WERI-Rb-1 (cell line): ENCODE measurements at places on chromosomes 3 and 15.

- DNase-seq: no peak
Observed at GRCh38 chr3:157077565-157077991, 82.4 kb downstream of the CCNL1 start.

GRCh38 chr3:142925140-142925539 is 36.3 kb upstream of the PCOLCE2 start:
- no peak for DNase-seq

DNA sequence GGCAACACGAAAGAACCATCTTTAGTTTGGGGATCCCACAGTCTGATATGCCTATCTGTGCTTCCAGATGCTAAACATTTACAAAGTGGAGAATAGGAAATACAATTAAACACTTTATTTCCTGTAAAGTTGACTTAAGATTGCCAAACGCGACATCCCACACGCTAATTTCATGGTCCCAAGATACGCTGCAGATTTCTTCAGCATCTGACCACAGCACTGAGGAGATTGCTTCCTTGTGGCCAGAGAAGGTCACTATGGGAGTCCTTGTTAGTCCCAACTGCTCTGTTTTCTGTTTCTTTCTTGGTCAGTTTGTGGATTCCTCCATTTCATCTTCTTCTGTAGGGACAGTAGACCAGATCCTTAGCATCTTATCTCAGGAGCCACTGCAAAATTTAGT is 43.3 kb downstream of the ASB7 start:
- DNase-seq: no peak

DNA sequence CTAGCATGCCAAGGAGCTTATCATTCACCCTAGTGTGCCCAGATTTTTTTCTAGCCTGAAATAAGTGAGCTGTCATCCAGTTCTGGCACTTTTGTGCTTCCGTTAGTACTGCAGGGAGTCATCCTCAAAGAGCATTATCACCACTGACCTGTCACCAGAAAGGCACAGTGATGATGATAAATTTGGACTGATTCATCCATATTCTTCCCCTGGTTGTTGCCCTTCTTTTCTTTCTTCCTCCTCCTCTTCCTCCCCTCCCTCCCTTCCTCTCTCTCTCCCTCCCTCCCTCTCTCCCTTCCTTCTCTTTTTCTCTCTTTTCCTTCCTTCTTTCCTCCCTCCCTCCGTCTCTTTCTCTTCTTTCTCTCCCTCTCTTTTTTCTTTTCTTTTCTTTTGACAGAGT is 21.3 kb downstream of the SLC35G2 start:
- DNase-seq: no peak

- no peak for DNase-seq
Observed at GRCh38 chr15:48596841-48597240, 48.7 kb downstream of the FBN1 start.

DNA sequence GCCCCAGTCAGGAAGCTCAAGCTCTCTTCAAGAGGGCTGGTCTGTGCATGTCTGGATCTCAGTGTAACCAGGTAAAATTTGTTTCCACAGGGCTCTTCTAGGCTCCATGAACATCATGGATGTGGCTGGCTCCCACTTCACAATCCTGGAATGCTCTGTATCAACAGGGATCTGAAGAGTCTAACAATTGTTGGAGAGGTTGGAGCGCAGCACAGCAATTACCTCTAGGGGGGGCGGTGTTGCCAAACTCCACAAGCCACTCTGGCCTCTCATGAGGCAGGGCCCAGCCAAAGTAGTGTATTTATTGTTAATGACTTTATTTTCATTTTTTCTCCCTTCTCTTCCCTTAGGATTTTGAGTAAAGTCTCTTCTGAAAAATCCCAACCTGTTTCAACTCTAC is 6.1 kb upstream of the EIF2B5 start:
- peak; percentile 57 for DNase-seq

DNA sequence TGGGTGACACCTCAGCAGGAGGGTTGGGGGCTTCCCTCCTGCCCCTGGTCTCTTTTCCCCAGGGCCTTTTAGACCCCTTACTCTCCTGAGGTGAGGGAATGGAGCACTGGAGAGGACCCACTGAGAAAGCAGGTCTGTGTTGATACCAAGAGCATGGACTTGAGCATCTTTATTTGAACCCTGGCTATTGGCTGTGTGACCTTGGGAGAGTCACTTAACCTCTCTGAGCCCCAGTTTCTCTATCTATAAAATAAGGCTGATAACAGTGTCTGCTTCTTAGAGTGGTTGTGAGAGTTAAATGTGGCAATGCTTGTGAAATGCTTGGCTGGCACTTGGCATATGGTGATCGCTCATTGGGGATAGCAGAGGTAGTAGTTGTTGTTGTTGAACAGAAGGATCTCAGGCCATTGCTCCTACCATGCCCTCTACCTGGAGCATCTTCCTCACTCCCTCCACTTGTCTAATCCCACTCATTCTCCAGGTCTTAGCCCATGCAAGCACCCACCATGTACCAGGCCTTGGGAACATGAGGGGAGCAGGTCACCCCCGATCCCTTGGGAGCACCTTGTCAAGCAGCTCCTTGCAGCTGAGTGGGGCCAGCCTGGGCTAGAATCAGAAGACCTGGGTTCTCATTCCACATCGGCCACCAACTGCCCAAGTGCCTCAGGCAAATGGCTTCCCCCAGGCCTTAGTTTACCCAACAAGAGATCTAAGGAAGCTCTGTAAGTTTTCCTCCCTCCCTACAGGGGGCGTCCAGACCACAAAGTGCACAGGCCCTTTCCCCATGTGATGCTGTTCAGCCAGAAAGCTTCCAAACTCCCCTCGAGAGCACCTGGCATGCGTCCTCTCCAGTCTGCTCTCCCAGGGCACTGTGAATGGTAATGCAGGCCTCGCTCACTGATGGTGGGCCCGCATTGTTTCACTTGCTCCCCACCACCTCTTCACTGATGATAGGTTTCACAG is 96.7 kb downstream of the LSM3 start:
- DNase-seq: peak; percentile 37

DNA sequence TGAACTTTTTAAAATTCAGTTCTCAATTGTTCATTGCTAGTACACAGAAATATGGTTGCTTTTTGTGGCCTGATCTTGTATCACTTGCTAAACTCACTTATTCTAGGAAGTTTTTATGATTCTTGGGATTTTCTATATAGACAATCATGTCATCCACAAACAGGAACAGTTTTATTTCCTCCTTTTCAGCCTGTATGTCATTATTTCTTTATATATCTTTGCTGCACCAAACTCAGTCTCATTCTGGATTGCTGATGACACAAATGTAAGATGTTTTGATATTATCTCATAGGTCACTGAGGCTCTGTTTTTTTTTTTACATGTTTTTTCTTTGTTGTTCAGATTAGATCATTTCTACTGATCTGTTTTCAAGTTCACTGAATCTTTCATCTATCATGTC is 71.7 kb downstream of the TTBK2 start:
- no peak for DNase-seq

- no peak for DNase-seq
Observed at GRCh38 chr15:82128401-82129148, 82.8 kb upstream of the MEX3B start.

- DNase-seq: no peak
Observed at GRCh38 chr3:197209366-197210260, 88.8 kb downstream of the DLG1 start.

DNA sequence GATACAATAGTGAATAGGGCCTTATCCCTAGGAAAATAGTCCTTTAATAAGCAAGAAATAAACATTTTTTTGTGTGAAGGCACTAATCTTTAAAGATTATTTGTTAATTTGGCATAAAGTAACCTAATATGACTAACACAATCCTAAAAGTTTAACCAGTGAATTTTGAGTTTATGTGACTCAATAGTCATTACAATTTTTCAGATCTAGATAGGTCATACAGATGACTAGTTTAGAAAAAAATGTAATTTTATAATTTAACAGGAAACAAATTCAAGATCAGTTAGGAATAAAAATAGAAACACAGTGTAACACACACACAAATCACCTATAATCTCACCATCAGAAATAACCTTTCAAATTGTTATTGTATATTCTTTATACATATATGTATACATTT is 620.7 kb upstream of the ALCAM start:
- no peak for DNase-seq

DNA sequence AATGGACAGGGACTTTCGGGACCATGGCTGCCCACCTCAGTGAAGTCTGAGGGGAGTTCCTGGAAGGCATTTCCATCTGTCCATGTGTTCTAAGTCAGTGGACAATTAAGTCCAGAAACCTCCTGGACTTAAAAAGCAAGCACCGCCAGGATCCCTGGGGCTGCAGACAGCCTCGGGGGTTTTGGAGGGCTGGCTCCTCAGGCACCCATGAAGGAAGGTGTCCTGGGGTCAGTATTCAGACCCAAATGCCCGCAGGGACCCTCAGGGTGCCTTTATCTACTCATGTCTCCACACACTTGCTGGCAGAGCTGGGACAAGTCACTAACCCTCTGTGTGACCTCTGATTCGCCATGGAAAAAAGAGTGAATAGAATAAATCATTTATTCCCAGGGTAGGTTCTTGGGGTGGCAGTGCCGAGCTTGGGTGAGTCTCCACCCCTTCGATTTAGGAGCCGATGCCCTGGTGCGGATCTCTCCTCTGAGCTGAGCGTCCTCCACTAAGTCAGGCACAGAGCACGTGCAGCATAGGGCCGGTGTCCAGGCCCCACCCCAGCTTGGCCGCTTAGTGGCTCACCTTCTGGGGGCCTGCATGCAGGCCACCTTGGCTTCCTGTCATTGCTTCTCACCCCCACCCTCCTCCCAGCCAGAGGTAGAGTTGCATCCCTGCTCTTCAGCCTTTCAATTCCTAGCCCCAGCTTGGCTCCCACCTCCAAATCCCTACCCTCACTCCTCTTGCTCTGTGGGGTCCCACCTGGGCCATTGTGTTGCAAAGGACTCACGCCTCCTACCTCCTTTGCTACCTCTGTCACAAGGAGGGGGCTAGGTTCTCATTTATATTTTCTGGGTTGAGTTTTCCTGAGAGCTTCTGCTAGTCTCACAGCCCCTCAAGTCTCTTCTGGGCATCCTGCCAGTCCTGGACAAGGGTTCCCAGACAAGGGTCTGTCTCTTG is 19.9 kb downstream of the SLC6A6 start:
- DNase-seq: no peak

DNA sequence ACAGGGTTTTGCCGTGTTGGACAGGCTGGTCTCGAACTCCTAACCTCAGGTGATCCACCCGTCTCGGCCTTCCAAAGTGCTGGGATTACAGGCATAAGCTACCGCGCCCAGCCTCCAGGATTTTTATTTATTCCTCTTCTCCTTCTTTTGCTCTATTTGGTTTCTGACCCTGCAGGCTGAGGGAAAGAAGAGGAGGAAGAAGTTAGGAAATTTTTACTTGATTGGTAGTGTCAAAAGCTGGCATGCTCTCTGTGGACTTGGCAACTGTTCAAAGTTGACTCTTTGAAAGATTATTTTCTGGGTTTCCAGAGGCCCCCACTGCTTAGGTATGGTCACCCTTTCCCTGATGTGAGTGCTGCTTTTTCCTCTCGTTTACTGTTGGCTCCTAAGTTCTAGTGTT is 372.2 kb downstream of the DIPK2A start:
- no peak for DNase-seq

GRCh38 chr15:92158426-92158825 is 235.3 kb upstream of the ST8SIA2 start:
- DNase-seq: no peak

DNA sequence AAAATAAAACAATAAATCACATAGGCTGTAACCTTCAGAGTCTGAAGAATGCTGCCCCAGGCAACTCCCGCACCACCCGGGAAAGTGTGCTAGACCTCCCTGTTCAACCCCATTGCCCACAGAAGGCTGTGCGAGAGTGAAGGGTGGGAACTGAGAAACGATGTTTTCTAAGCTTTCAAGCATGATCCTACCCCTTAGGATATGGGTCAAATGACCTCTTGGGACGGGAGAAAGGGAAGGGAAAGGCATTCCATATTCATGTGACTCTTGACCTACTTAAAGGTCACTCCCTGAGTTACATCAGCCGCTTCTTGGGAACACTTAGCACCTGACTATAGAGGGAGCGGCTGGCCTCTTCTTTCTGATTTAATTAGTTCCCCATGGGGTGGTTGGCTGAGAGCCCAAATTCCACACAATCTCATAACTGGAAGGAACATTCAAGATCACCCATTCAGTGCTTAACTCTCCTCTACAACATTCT is 114.7 kb upstream of the SLC24A5 start:
- no peak for DNase-seq

DNA sequence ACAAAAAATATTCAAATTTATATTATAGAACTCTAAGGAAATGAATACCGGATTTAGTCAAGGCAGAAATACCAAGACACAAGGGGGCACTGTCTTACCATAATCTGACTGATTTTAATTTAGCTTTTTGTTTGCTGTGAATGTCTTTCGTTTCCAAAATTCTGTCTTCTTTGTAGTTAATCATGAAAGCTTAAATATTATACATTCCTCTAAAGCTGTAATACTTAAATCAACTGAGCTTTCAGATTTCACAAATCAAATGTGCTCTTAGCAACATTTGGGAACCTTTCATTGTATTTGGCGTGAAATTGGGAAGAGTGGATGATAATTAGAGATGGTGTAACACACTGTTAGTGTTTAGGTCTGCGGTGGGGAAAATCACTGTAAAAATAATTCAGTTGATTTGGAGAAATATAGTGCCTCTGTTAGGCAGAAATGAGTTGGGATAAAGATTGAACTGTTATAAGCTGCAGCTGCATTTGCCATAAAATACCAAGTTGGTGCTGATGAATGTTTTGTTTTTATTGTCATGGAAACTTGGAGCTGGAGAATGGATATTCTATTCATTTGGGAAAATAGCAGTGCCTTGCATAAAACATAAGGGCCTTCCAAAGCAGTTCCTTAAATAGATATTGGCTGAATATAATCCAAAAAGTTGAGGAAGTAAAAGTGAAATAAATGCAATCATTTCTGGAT is 228.2 kb downstream of the TCF12 start:
- DNase-seq: no peak

DNA sequence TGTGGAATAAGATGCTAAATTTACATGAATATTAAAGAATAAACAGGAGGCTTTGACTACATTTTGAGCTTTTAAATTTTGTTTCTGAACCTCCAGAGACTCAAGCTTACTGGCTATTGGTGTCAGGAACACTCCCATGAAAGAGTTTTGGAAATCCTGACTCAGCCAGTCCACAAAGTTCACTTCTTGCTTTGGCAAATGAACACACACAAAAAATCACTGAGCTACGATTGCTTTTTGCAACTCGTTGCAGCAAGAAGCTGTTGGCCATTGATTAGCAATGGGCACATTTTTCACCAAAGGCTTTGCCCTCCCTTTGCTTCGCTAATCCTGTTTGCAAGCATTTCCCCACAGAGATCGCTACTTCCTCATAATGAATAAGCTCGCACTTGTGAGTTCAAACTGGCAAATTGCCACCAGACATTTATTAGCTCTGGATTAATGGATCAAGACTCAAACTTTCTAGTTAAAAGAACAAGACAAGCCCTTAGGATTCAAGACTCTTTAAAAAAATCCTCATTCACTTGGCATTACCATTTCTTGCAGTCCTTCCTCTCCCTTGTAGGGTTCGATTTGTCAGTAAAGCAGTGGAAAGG is 343.2 kb upstream of the ONECUT1 start:
- no peak for DNase-seq

GRCh38 chr3:70855149-70855548 is 542.7 kb upstream of the MDFIC2 start:
- DNase-seq: no peak

GRCh38 chr15:94322141-94322540 is 90.8 kb downstream of the MCTP2 start:
- DNase-seq: no peak
